Stimulated activated CD4-positive, alpha-beta T cell treated with anti-CD3 and anti-CD28 coated beads, Interleukin-1b, Interleukin-23, amount 100 ng/mL, for 1 hour (primary cell): ENCODE measurements at places on chromosomes 2 and 18.
A peak's percentile ranks its signal among the peaks of the same experiment; 100 is the strongest.

DNA sequence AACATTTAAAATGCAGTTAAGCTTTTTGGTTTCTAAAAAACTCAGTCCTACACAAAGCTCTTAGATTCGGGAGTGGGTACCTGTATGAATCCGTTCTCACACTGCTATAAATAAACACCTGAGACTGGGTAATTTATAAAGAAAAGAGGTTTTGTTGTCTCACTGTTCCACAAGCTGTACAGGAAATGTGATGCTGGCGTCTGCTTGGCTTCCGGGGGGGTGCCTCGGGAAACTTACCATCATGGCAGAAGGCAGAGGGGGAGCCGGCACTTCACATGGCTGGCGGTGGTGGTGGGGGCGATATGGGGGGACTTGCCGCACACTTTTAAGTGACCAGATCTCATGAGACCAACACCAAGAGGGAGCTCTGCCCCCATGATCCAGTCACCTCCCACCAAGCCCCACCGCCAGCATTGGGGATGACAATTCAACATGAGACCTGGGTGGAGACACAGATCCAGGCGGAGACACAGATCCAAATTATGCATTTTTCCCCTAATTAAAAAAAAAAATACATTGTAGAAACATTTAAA is 222.5 kb downstream of the GBX2 start:
- no peak for DNase-seq

DNA sequence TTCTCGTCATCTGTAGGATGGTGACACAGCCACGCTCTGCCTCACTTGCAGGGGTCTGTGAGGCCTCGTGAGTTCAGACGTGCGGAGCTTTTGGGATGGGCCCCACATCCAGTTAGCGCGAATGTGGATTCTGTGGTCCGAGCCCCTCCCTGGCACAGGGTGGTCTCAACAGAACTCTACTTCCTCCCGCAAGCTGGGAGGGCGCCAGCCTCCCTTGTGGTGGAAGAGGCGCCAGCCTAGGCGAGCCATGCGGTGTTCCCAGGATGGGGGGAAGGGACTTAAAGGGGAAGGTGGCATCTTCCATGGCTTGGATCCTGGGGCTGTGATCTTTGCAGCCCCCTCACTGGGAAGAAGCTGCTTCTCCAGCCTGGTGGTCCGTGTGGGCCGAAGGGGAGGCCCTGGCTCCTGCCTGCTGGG is 1.4 kb downstream of the SNORC start:
- DNase-seq, result no peak

- DNase-seq, result no peak
Measured at GRCh38 chr2:171541202-171541887, 19.1 kb downstream of the CYBRD1 start.

GRCh38 chr2:39127973-39128372 is 7.1 kb upstream of the SOS1 start:
- DNase-seq, result no peak

GRCh38 chr2:241950413-241951315 is 81.1 kb downstream of the RTP5 start:
- DNase-seq, result peak; percentile 48

DNA sequence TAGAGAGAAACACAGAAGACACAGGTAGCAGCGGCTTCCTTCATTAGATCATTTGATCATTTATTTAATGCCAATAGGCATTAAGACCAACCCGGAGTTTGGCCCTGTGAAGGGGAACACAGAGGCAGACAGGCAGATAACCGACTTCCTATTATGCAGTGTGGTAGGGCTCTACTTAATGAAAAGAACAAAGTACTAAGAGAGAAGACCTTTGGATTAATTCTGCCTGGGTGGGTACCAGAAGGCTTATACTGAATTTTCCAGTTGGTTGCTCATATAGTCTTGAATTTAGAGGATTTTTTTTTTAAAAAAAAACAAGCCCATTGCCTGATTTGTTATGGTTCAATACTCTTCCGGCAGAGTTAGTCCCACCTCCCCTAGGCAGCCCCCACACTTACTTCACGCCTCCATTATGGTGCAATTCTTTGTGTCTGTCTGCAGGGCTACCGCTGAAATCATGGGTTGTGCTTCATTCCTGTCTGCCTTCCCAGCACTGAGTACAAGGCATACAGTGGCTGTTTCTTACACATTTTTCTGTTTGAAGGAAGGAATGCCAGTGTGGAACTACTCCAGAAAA is 244.3 kb upstream of the APCDD1 start:
- DNase-seq, result no peak

- no peak for DNase-seq
Measured at GRCh38 chr2:182628916-182629315, 87.1 kb upstream of the DNAJC10 start.

GRCh38 chr2:72603481-72603880 is 222.4 kb downstream of the EXOC6B start:
- DNase-seq, result no peak

GRCh38 chr18:23453680-23454058 is 582 bp downstream of the RIOK3 start:
- no peak for DNase-seq

GRCh38 chr2:26196683-26197418 is 24.0 kb downstream of the GAREM2 start:
- no peak for DNase-seq

DNA sequence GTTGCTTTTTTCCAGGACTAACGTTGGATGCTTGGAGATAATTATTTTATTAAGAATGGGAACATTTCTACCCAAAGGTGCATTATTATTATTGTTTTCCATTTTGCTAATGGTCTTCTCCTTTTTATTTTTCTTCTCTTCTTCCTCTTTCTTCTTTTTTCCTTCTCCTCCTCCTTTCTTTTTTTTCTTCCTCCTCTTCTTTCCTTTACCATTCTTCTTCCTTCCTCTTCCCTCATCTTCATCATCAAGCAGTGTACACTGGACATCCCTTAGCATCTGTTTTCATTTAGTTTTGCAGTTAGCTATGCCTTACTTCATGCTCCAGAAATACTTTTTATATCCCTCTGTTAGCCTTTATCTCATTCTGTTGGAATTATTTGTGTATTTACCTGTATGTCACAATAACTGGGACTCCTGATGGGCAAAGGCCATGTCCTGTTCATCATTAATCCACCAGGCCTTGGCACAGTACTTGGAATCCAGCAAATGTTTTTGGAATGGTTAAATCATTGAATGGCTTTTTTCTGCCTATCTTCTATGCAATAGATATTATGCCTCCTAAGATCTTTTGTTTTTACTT is 162.7 kb downstream of the CAMKMT start:
- no peak for DNase-seq

GRCh38 chr2:20264629-20265028 is 39.7 kb upstream of the SDC1 start:
- DNase-seq, result no peak

DNA sequence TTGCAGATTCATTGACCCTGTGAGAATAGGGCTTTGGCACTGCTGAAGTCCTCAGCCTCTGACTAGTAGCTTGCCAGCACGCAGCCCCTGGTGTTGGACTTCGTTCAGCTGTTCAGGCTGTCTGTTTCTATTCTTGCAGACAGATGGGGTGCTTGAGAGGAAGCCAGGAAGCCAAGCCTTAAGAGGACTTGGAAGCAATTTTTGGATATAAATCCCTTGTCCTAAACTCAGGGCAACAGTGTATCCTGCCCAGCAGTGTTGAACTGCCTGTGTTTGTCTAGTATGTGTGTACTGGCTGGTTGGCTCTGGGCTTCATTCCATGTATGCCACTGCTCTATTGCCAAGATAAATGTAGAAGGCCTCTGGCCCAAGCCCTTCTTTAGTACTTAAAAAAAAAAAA is 108.6 kb downstream of the COMMD1 start:
- DNase-seq, result no peak

DNA sequence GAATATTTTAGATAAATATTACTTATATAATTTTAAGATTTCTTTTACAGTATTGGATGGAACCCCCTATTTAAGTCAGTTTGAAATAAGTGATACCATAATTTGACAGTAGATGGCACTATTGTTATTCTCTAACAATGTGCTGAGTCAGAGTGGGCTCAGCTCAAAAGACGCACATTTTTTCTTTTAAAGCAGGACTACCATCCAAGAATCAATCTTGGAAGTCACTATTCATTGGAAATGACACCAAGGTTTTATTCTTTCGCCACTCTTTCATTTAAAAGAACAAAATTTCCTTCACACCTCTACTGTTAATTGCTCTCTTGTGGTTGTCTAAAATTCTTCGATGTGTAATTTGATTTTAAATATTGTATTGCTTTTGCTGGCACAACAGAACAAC is 32.6 kb upstream of the SPAG16 start:
- DNase-seq, result no peak

- no peak for DNase-seq
Measured at GRCh38 chr2:216736326-216736725, 41.0 kb upstream of the IGFBP5 start.

- DNase-seq, result no peak
Measured at GRCh38 chr2:215328066-215328465, 16.2 kb downstream of the ATIC start.

DNA sequence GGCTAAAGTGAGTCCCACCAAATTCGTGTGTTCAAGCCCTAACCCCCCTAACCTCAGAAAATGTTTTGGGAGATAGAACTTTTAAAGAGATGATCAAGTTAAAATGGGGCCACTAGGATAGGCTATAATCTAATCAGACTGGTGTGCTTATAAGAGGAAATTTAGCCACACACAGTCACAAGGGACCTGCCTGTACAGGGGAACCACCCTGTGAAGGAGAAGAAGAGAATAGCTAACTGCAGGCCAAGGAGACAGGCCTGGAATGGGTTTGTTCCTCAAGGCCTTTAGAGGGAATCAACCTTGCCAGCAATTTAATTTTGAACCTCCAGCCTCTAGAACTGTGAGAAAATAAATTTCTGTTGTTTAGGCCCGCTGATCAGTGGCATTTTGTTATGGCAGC is 36.0 kb upstream of the TANK start:
- no peak for DNase-seq

- DNase-seq, result no peak
Measured at GRCh38 chr18:987325-988186, 82.9 kb downstream of the ADCYAP1 start.

DNA sequence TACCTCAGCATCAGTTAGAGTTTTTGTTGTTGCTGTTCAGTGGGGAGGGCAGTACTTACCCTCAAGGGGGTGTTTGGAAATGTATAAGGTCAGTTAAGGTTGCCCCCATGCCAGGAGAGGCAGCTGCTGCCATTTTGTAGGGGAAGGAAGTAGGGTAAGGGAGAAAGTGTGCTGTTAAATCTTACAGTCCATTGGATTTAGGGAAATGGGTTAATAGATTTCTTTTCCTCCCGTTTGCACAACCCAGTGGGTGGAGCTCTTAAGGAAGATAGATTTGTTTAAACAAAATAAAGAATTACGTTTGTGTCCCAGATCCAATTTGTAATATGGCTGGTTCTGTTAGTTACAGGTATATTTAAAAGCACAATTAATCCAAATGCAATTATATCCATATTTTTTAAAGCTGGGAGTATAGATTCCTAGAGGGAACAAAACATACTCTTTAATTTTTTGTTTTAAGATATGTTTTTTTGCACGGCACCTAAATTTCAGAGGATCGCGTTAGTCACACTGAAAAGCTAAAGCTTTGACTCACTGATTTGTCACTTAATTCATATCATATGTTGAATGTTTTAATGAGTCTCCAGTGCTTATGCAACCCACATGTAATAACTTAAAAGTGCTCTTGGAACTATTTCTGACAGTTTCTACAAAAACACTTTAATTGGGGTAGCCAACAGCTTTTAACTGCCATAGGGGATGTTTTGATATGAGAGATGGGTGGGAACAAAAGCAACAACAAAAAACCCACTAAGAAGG is 9.0 kb upstream of the CWC22 start:
- DNase-seq, result no peak

DNA sequence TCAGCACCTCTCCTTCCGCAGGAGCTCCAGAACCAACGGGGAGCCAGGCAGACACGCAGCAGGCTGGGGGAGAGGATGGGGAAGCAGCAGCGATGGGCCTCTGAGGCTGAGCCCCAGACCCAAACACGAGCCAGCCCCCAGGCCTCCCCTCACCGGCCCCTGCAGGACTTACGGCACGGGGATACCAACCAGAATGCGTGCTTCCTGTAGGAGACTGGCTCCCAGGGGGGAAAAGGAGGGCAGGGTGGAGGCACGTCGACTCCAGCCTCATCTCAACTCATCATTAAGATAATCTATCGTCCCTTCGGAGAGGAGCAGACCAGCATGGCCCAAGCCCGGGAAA is 495.1 kb upstream of the MYT1L start:
- DNase-seq, result no peak

DNA sequence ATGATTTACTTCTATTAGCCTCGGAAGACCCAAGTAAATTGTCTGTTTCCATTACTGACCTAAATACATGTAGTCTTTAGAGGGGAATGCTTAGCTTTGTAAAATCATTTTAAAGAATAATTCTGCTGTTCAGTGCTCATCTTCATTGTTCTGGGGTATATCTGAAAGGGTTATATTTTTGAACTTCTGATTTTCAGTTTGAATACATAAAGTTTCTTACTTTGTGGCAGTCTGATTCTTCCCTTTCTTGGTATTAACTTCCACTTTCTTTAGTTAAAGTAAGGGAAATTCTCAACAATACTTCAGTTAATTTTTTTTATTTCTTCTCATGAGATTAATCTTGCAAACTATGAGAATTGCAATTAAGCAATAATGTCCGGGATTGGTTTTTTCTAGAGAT is 148.4 kb downstream of the DOCK10 start:
- no peak for DNase-seq

- no peak for DNase-seq
Measured at GRCh38 chr2:144660518-144661316, 140.8 kb upstream of the ZEB2 start.

DNA sequence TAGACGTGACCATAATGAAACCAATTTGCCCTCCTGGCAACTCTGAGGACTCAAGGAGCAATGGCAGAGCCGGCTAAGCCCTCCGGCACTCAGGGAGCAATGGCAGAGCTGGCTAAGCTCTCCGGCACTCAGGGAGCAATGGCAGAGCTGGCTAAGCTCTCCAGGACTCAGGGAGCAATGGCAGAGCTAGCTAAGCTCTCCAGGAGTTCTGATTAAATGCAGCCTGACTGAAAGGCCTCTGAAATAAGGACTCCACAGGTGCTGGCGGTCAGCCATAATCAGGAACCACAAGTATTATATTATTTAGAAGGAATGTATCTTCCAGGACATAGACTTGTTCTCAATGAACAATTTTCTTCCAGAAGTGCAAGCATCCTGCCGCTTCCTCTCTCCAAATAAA is 65.2 kb downstream of the C2orf76 start:
- DNase-seq, result no peak

DNA sequence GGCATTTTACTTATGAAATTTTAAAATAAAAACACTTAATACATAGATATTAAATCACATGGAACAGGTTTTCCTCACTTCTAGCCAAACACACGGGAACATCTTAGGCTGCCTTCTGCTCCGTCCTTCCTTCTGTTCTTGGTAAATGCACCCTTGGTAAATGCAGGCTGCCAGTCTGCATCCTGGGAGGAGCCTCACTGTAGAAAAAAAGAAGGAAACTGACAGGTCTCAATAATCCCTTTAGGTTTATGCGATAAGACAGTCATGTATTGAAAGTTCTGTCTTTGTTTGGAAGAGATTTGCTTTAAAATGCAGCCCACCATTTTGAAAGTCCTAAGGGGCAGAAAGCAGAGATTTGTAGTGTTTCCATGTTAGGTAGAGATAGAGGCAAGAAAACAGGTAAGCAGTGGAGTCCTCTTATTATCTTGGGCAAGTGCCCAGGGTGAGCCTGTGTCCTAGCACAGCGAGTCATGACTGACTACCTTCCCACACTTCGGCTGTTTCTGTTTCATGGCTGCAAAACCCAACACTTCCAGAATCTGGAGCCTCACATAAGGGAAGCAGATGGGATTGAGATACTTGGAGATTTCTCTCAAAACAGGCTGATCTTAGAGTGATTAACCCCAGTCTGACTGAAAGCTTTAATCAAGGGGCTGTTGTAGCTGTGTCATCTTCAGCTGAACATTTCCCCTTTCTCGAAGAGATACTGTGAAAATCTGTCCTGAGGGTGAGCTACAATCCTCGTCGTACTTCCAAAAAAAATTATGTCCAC is 131.4 kb upstream of the MAP3K20 start:
- no peak for DNase-seq
